Large intestine (tissue), 12 donors: ENCODE measurements at places on chromosomes 4 and X. TPM values are rescaled to one million over a fixed set of nuclear protein-coding genes. Genes with fewer than 3 reads are reported as not detected.

Gene KIAA1210
- 0.03 TPM for polyA plus RNA-seq

Gene ASIC5
- 4.0 TPM for polyA plus RNA-seq

Gene PDHA2
- not detected for polyA plus RNA-seq

Gene P2RY10
- polyA plus RNA-seq, result 1.2 TPM

Gene EBP
- 110 TPM for polyA plus RNA-seq

Gene BGN
- 17.2 TPM for polyA plus RNA-seq

Gene PDCL2
- not detected for polyA plus RNA-seq

Gene CLDN34
- 0.07 TPM for polyA plus RNA-seq

Gene CT55
- 0.06 TPM for polyA plus RNA-seq

GRCh38 chr4:93199492-93199891 lies 629.1 kb upstream of the ATOH1 start:
- peak; percentile 19 for DNase-seq

GRCh38 chr4:39030725-39031124 lies 1.5 kb downstream of the TMEM156 start:
- DNase-seq, result no peak

DNA sequence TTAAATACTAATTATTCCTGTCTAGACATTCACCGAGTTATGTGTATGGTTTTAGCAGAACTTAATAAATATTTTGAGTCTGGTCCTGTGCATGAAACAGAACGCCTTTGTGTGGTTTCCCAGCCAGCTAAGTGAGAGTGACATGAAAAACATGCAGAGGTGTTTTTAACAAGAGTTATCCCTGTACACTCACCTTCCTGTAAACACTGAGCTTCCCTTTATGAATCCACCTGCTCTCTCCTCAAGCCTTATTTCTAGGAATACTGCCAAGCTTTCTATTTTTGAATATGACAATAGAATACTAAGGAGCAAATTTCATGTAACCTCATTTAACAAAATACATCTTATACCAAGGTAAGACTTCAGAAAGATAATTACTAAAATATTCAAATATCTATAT lies 270.3 kb upstream of the CTSO start:
- DNase-seq, result no peak

GRCh38 chr4:98639523-98639922 lies 18.9 kb downstream of the TSPAN5 start:
- DNase-seq, result no peak

GRCh38 chrX:141791856-141792255 lies 46.3 kb upstream of the MAGEC3 start:
- no peak for DNase-seq

GRCh38 chr4:189088780-189089179 lies 851.9 kb upstream of the FRG1 start:
- DNase-seq, result no peak

DNA sequence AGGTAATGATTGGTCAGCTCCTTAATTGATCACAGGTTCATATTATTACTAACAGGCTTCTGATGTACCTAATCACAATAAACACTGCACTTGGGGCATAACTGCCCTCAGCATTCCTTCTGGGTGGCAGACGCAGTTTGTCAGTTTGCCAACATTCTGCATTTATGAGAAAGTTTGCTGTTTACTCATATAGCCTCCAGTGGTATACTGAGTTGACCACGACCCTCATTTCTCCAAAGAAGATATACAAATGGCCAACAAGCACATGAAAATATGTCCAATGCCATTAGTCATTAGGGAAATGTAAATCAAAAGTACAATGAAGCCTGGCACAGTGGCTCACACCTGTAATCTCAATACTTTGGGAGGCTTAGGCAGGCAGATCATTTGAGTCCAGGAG lies 26.3 kb downstream of the EFHC2 start:
- no peak for DNase-seq

DNA sequence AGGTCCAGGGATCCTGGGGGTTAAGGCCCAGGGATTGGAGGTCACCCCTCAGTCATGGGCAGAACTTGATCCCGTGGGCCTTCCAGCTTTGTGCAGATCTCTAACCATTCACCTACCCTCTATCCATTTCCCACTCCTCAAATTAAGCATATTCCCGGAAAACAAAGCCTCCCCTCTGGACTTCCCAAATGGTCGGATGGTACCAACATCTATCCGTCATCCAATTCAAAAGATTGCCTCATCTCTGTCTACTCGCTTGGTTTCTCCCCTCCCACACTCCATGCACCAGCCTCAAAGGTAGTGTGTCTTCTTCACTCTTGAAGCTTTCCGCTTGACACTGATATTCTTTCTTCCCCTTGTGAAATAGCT lies 473 bp upstream of the BCLAF3 start:
- DNase-seq, result no peak

- DNase-seq, result no peak
Measured at GRCh38 chr4:109764376-109764775, 34.5 kb upstream of the PLA2G12A start.

DNA sequence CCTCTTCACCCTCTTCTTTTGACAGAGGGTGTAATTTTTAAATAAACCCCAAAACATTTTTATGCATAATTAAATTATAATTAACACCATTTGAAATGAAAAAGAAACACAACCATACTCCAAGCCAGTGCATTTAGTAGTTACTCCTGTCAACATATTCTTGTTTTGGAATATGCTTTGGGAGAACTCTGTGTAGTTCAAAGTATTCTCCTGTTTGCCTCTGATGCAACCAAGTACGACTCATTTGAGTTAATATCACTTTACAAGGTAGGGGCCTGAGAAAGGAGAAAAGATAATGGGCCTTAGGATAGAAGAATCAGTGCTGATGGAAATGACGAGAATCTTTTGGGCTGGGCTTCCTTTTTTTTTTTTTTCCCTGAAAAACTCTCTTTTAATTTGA lies 2.7 kb downstream of the PTPN13 start:
- no peak for DNase-seq

DNA sequence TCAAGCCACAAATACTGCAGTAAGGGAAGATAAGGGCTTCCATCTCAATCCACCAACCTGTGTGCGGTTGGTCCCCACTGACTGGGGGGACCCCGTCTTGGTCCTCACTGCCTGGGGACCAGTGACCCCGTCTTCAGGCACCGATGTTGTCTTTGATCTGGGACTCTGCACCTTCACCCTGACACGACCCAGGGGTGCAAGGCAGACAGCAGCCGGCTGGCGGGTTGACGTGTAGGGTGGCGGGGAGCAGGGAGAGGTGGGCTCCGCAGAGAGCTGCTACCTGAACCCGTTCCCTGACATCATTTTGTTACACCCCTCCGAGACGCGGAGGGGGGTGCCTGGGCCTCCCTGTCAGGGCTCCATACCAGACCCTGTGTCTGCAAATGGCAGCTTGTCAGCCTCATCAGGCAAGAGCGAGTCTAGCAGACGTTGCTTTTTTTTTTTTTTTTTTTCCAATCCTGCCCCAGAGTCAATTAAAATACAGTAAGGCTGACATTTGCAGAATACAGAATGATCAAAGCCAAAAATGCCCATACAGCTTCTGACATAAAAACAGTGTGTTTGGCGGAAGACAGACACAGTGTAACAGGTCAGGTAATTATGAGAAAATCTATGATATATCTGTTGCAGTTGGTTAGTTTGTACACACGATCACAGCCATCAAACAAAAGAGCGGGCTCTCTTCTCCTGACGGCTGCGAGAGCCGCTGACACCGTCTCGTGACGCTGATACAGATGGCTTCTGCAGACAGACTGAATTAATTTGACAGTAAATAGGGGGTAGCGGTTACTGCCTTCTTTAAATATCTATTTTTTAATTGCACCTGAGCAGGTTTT lies 118.6 kb downstream of the CRLF2 start:
- no peak for DNase-seq

DNA sequence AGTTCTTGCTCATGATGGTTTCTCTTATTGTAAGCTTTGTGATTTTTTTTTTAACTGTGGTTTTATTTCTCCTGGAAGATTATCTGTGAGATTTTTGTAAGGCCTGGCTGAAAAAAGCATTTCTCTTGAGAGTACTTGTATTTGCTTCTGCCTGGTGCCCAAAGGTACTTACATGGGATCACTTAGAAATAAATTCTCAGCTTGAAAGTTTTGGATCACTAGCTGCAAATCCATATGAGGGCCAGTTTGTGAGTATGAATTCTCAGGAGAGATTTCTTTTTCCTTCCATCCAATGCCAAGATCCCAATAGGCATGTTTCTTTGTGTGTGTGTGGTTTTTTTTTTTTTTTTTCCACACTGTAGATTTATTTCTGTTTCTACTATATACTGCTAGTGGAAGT lies 1884.7 kb upstream of the PCDH7 start:
- no peak for DNase-seq

DNA sequence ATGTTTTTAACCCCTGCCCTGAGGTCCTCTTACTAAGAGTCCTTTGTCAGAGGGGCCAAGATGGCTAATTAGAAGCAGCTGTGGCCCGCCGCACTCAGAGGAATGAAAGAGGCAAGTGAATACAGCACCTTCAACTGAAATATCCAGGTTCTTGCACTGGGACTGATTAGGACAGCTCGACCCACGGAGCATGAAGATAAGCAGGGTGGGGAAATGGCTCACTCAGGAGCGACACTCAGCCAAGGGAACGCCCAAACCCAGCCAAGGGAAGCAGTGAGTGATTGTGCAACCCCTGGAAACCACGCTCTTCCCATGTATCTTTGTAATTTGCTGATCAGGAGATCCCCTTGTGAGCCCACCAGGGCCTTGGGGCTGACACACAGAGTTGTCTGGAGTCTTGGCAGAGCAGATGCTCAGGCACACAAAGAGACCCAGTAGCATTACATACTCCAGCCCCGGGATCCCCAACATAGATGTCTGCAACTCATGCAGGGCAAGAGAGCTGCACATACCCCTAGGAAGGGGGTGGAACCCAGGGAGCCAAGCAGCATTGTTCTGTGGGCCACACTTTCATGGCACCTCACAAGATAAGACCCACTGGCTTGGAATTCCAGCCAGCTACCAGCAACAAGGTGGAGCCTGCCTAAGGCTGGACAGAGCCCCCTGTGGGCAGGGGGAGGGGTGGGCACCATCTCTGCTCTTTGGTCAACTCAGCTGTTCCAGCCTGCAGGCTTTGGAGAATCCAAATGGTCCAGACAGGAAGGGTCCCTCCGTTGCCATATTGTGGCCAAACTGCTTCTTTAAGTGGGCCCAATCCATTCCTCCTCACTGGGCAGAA lies 23.3 kb downstream of the F8A3 start:
- DNase-seq, result peak; percentile 0

GRCh38 chrX:35015621-35016020 lies 73.0 kb downstream of the FAM47B start:
- DNase-seq, result no peak

DNA sequence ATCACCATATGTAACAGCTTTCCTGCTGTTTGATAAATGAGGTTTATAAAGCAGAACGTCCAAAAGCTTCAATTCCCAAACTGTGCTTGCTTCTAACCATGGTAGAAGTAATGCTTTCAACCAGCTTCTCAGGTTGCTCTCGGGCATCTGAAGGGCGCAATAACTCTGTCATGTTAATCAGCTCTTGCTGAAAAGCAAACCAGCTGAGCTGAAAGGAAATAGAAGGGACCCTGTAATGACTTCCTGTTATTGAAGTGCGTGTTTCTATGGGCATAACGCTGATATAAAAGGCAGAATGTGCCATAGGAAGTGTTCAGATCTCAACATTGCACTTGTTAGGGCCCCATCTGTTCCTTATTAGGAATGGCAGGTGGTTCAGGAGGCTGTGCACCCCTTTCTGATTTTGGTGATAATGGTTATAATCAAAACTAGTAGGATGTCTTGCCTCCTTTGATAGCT lies 21.2 kb downstream of the HERC3 start:
- DNase-seq, result peak; percentile 25

- no peak for DNase-seq
Measured at GRCh38 chr4:170157670-170158069, 67.9 kb upstream of the AADAT start.

DNA sequence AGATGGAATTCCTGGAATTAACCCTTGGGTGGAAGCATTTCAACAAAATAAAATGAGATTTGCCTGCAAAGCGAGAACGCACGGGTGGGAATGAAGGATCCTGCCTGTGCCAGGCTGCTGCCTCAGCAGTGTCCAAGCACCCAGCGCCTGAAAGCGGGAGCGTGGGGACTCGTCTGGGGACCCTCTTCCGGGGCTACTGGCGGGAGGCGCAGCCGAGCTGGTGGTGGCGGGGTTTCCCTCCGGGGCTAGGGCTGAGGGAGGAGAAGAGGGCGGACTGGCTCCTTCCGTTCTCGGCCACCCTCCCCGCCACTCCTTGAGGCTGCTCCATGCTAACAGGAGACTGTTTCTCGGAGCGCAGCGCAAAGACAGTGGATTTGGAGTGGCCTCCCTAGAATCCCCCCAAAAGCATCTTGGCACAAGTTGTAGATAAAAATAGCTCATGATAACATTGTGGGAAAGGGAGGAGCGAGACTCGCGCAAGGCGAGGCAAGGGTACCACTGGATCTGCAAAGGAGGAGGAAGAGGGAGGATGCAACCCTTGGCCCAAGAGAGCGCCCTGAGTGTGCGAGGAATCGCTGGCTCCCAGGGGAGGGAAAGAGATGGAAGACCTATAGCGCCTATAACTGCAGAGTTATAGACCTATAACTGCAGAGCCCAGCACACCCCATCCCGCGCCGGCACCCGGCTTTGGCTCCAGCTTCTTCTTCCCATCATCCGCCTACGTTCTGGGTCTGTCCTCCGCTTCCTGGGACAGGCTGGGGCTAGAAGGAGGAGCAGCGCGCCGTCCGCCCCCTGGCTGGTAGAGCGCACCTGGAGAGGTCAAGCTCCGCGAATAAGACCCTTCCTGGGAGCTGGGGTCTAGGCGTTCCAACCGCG lies 1.3 kb downstream of the HS3ST1 start:
- no peak for DNase-seq

GRCh38 chr4:168536448-168536847 lies 39.6 kb downstream of the PALLD start:
- DNase-seq, result no peak

DNA sequence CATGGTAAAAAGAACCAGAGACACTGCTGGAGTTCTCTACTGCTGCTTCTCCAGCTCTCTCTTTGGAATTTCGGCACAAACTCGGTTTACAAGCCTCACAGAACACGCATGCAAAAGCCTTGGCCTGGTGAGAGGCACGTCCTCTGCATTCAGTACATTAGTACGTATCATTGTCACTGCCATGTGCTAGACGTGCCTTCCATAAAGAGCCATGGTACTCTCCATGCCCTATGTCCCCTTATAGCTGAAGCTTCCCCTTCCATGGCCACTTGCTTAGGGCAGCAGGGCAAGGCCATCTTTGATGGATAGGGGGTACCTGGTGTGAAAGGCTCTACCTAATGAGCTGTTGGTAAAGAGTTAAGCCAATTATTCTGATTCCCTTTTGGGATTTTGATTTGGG lies 35.0 kb downstream of the DIPK2B start:
- DNase-seq, result no peak

DNA sequence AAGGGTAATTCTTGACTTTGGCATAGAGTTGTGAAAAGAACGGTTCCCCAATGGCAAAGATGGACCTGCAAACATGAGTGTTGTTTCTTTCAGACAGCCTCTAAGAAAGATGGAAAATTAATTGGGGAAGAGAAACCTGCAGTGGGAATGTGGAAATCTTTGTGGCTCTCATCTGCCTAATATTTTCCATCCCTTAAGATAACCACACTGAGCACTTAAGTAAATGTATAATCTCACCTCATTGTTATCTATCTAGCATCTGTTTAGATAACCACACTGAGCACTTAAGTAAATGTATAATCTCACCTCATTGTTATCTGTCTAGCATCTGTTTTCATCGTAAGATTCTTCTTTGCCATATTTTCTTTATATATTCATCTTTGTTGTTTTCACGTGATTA lies 149.3 kb downstream of the NWD2 start:
- no peak for DNase-seq

GRCh38 chrX:56784666-56785065 lies 55.6 kb downstream of the NBDY start:
- DNase-seq, result no peak
